Stimulated activated naive CD8-positive, alpha-beta T cell treated with anti-CD3 and anti-CD28 coated beads, Interleukin-15, Interleukin-2, amounts not matched to agents 100 U/mL and 50 U/mL, for 24 hours (primary cell): ENCODE measurements at places on chromosomes 11 and 22.

DNA sequence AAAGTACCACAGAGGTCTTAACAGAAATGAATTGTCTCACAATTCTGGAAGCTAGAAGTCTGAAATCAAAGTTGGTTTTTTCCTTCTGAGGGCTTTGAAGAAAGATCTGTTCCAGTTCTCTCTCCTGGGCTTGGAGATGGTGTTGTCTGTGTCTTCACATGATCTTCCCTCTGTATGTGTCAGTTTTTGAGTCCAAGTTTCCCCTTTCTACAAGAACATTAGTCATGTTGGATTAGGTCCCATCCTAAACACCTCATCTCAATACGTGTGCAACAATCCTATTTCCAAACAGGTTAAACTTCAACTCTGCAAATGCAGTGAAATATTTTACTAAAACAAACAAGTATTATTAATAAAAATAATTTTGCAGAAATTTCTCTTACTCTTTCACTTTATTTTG is 3.1 kb upstream of the PTS start:
- DNase-seq: no peak

- DNase-seq: no peak
Measured at GRCh38 chr11:109308551-109308950, 113.4 kb upstream of the C11orf87 start.

DNA sequence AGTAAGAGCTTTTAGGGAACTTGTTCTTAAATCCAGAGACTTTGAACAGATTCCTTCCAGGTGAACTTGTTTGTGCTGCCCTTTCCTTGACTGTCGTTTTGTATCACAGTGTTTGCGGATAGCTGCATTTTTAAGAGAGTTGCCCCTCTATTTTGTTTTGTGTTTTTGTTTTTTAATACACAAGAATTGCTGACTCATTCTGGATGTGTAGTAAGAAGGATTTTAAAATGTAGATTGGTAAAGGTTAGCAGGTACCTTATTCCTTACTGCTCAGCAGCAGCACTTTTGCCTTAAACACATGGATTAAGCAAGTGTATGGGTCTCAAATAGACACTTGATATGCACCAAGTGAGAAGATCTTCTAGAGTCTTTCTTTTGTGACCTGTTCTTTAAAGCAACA is 8.9 kb upstream of the APOA5 start:
- no peak for DNase-seq

- no peak for DNase-seq
Measured at GRCh38 chr11:69828276-69828970, 9.2 kb upstream of the FGF3 start.

DNA sequence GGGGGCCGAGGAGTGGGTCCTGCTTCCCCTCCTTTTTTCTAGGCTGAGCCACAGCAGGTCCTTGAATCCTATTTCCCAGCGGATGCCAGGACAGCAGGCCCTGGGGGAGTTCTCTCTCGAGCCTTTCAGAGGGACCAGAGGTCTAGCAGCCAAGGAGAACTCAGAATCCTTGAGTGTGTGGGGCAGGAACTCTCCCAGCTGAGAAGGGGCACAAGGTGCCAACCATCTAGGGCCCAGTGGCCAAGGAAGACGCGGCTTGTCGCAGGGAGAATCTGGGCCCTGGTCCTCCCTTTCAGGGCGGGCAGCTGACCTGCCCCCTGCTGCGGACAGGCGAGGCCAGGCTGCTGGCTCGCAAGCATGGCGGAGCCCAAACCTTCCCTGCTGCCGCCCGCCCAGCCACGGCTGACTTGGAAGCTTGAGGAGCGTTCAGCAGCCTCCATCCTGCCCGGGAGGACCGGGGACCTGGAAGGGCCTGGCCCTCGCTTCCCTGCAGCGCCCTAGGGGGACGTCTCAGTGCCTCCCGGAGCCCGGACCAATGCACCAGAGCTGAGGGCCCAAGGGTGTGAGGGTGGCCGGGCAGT is 972 bp upstream of the TSSC4 start:
- DNase-seq: peak; percentile 37

DNA sequence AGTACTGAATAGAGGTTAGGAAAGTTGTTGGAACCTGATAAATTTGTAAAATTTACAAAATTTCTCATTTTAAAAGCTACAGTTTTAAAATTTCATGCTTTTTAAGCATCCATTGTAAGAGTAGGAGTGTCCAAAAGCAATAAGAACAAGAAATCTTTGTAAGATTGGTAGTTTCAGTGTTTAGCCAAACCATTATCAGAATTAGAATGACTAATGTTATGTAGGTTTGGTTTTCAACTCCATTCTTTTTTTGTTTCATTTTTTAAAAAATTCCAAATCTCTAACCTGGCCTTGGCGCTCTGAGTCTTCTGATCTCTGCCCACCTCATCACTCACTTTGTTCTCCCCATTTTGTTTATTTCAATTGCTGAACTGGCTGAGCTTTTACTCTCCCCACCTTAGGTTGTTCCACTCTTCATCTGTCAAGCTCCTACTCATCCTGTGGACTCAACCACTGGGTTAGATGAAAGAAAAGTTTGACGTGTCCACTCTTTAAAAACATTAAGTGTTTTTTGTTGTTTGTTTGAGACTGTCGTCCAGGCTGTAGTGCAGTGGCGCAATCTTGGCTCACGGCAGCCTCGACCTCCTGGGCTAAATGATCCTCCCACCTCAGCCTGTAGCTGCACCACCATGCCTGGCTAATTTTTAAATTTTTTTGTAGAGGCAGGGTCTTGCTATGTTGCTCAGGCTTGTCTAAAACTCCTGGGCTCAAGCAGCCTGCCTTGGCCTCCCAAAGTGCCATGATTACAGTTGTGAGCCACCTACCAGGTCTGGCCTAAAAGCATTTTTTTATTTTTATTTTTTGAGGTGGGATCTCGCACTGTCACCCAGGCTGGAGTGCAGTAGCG is 14.0 kb downstream of the EP300 start:
- DNase-seq: no peak

GRCh38 chr11:48043991-48044512 is 63.7 kb downstream of the PTPRJ start:
- DNase-seq: no peak

- DNase-seq: no peak
Measured at GRCh38 chr22:49022816-49023160, 804.9 kb downstream of the BRD1 start.

DNA sequence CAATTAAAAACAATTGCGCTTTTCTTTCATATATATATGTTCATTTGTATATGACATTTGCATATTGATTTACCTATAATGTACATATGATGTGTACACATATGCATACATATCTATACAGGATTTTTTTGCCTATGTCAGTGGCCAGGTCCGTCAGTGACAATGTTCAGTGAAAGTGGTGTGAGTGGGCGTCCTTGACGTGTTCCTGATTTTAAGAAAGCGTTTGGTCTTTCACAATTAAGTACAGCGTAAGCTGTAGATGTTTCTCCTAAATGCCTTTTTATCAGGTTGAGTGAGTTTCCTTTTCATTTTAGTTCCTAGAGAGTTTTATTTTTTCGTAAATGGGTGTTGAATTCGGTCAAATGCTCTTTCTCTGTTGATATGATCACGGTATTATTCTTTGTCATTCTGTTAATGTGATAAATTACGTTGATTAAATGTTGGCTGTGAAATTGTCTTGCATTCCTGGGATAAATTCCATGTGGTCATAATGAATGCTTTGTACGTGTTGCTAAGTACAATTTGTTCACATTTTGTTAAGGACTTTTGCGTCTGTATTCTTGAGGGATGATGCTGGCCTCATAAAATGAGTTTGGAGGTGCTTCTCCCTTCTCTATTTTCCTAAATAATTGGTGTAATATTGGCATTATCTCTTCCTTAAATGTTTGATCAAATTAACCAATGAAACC is 10.6 kb upstream of the GNB1L start:
- no peak for DNase-seq

DNA sequence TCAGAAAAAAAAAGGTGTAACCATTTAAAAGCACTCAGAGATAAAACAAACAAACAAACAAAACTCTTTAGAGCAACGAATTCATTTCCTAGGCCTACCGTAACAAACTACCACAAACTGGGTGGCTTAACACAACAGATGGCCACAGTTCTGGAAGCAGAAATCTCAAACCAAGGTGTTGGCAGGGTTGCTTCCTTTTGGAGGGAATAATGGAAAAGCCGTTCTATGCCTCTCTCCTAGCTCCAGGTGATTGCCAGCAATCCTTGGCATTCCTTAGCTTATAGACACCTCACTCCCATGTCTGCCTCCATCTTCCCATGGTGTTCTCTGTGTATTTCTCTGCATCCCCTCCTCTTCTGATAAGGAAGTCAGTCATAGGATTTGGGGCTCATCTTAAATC is 200.4 kb downstream of the RAB38 start:
- no peak for DNase-seq

DNA sequence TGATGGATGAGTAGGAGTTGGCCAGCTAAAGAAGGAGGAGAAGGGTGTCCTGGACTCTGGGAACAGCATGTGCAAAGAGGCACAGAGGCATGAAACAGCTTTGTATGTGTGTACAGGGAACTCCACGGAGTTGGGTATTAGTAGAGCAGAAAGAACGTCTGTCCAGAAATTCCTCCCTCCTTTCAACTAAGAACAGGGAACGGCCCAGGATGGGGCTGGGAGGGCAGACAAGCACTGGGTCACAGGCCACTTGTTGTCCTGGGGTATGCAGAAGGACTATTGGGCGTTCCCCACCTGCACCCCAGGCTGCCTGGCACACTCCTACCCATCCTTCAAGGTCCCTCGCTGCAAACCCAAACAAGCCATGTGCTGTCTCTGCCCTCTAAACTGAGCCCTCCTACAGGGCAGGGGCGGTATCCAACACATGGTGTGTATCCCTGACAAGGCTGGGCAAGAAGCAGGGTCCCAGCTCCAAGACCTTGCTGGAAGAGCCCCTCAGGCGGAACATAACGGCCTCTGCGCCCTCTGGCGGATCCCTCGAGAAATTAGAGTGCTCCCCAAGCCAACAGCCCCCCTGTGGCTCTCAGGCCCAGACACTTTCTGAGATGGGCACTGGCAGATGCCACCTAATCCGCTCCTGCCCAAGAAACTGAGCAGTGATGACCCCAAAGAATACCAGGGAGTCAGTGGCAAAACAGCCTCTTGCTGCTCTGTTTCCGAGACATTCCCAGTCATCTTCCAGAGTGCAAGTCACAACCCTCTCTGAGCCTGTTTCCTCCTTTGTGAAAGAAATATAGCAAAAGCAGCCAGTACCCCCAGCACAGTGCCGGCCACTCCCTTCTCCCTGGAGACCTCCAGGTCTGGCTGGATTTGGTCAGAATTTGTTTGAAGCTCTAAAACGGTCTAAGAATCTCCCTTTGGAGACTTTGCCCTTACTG is 1.6 kb upstream of the ELFN2 start:
- DNase-seq: peak; percentile 72

DNA sequence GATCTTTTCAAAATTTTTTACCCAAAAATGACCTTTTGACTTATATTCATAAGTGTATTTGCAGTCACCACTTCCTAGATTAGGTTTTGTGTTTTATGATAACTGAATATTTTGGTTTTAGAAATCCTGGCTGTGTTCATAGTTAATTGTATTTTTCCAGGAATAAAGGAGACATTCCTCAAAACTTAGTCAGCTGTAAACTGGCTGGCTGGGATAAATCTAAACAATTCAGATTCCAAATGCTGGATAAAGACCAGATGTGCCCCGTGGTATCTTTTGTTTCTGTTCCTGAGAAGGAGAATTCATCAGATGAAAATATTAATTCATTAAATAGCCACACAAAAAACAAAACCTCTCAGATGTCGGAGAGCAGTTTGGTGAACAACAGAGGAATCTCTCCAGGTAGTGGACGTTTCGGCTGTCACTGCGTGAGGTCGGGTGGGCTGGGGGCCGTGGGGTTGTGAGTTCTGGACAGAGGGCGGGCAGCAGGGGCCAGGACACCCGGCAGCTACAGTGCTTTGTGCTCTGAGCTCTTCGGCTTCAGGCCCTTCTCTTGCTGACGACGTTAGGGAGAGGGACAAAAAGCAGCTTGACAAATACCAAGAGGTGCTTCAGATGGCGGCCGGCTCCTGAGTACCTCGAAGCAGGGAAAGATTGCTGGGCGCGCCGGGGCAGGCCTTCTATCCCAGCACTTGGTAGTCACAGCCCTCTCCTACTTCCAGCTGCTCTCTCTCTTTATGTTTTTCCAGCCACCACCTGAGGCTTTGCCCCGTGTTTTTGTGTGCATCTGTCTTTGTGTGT is 24.6 kb downstream of the MOV10L1 start:
- no peak for DNase-seq

- no peak for DNase-seq
Measured at GRCh38 chr11:131307506-131307905, 62.9 kb upstream of the NTM start.

DNA sequence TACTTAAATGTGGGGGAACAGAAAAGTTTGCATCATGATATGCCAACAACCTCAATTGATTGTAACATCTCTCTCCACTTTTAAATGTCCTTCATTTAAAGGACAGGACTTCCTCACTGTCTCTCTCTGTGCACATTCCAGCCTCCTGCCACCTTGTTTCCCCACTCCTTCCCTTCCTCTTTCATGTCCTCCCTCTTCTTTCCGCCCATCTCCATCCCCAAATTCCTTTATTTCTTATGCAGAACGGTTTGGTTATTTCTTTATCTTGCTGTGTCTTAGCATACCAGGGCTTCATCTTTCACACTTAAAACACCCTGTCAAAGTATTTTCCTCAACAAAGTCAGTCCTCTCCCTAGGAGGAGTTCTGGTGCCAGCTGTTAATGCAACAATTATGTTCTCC is 293.8 kb downstream of the NXPE2 start:
- DNase-seq: no peak

- no peak for DNase-seq
Measured at GRCh38 chr11:108929241-108929640, 264.4 kb downstream of the DDX10 start.

DNA sequence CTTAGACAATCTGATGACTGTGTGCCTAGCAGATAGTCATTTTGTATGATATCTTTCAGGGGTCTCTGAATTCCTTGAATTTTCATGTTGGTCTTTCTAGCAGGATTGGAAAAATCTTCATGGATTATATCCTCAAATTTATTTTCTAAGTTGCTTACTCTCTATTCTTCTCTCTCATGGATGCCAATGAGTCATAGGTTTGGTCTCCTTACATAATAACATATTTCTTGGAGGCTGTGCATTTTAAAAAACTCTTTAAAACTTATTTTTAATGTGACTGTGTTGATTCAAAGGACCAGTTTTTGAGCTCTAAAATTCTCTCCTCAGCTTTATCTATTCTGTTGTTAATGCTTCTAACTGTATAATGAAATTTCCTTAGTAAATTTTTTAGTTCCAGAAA is 198.7 kb downstream of the AASDHPPT start:
- DNase-seq: no peak

DNA sequence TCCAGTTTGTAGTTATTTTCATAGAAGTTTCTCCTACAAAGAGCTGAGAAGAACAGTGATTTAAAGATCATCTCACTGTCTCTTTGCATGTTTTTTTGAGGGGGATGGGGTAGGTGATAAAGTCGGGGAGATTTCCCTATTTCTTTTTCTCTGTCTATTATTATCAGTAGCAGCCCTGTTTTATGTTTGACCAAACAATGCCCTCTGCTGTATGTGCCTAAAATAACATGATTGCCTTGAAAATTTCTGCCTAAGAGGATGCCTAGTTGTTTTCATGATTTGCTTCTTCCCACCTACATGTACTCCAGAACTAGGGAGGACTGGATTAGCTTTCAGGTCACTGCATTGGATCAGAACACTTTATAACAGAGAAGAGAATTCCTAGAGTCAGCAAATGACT is 1330.2 kb downstream of the LRRC4C start:
- no peak for DNase-seq
